Spinal cord (tissue), 10 donors: ENCODE measurements at places on chromosomes 12 and 14.

DNA sequence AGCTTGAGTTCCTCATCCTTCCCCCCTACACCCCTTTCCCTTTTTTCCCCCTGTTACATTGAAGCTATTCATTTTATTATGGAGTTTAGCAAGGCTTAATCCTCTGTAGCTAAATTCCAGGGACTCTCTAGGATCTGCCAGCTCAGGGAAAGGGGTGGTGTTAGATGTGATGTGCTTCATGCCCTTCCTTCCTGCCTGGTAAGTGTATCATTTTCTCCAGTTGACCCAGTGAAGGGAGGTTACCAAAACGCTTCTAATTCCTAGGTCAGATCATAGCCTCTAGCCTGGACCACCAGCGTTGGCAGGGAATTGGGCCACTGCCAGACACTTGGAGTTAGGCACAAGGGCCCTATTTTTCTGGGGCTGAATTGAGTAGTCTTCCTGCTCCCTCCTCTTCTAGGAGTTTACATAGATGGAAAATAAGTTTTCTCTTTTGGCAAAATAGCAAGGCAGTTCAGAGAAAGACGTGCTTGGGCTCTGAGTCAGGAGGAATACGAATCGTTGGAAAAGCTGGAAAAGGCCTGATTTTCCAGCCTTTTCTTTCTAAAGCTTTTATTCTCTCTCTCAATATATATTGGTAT is 88.3 kb downstream of the NPAS3 start:
- DNase-seq, result peak; percentile 31

DNA sequence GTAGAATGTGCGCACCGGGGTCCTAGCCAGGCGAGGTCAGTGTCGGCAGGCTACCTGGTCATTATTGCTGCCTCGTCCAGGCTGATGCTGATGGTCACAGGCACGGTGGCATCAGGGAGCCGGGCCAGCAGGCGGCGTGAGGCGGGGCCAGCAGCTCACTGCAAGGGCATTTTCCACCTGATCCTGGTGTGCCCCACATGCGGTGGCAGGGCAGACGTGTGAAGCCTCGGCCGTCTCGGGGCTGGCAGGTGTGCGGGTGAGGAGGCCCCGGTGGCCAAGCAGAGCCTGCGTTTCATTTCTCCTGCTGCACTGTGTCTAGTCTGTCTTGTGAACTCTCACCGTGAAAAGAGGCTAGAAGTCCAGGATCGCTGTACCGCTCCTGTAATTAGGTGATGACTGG is 12.0 kb upstream of the AMN start:
- no peak for DNase-seq

DNA sequence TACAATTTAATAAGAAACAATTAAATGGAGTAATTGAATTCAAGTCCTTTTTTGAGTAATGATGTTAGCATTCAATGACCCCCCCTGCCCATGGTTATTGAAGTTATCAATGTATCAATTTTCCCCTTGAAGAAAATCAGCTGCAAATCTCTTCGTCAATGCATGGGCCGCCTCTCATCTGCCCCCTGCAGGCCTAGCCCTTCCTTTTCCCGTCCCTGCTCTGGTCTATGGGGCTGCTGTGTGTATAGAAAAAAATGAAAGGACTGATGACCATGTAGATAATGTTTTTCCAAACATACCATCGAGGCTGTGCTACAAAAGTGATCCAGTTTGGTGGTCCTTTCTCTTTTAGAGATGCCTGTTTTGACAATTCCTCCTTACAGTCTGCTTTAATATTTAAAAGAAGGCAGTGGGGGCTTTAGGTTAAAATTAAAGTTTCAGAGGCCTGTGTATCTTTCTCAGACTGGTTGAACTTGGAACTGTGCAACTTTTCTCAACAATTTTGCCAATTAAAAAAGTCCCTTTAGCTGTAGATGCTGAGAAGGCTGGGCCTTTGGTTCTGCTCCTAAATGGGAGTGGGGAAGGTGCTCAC is 98.4 kb downstream of the APAF1 start:
- no peak for DNase-seq

- no peak for DNase-seq
Observed at GRCh38 chr12:49818241-49818895, 9.8 kb downstream of the NCKAP5L start.

DNA sequence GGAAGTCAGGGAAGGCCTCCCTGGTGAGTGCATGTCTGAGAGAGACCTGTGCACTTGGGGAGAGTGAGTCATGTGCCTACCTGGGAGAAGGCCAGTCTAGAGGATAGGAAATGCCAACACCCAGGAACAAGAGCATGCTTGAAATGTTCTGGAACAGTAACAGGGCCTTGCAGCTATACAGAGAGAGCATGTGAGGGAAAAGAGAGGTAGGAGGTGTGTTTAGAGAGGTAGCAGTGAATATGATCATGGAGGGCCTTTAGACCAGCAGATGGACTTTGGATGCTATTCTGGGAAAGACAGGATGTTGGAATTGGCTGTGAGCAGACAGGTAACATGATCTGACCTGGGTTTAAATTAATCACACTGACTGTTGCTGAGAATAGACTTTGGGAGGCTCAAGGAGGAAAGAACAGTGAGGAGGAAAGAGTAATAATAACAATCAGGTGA is 1143.6 kb downstream of the FLRT2 start:
- DNase-seq, result no peak

DNA sequence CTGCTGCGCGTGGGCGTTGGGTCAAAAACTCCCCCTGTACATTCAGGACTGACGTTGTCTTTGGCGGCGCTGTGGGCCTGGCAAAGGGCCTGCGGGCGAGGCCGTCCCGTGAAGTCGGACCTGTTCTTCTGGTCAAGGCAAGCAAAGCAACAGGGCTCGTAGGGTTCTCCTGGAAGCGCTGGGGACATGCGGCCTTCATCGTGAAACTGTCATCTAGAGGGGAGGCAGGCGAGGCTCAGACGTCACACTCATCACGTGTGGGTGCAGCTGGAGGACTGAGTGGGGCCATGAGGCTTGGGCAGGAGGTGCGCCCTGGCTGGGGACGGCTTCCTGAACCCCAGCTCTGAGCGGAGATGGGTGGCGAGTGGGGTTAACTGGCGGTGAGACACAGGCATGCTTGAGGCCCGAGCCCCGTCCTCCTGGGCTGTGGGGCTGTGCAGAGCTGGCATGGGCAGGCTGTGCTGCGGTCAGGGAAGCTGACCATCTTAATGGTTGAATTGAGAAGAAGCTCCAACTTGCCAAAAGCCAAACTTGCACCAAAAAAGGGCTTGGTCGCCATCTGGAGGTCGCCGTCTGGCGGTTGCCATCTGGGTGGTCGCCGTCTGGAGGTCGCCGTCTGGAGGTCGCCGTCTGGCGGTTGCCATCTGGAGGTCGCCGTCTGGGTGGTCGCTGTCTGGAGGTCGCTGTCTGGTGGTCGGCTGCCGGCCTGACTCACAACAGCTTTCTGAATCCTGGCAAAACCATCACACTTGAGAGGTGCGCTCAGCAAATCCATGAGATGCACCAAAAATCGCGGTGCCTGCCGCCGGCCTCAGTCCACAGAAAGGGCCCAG is 66.2 kb downstream of the NOC4L start:
- DNase-seq, result no peak

DNA sequence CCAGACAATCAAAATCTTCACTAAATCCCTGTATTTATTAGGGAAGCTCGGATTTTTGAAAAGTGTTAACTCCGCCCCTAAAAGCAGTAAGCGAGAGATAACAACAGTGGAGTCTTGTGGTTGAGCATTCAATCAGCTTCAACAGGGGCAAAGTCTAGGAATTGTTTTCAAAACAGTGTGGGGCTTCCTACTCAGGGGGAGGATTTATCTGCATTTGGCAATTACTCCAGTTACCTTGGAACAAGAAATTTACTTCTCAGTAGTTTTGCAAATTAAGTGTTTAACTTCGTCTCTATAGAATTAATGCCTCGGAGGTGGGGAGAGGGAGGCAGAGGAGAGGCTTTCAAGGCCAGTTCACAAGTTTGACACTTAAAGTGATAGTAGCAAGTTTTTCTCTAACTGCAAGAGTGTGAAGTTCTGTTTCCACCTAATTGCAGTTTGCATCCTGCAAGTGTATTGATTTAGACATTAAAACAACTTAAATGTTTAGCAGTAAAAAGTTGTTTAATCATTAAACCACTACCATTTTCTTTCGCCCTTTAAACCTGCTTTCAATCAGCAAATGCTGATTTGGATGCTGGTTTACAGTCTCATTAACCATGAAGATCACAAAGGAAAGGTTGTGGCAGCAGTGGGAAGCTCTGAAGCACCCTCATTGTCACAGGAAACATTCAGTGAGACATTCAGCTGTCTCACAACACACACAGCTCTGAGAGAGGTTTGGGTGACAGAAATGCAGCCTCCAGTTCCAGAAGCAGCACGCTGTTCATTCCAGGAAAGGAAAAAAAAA is 102.0 kb downstream of the HMGA2 start:
- DNase-seq, result no peak

GRCh38 chr12:89083491-89083890 is 268.8 kb downstream of the DUSP6 start:
- no peak for DNase-seq

GRCh38 chr12:23756416-23756815 is 193.1 kb downstream of the SOX5 start:
- no peak for DNase-seq

GRCh38 chr12:52531566-52532300 is 11.5 kb upstream of the KRT5 start:
- DNase-seq, result no peak

GRCh38 chr12:5138256-5138655 is 94.6 kb downstream of the KCNA5 start:
- DNase-seq, result no peak

DNA sequence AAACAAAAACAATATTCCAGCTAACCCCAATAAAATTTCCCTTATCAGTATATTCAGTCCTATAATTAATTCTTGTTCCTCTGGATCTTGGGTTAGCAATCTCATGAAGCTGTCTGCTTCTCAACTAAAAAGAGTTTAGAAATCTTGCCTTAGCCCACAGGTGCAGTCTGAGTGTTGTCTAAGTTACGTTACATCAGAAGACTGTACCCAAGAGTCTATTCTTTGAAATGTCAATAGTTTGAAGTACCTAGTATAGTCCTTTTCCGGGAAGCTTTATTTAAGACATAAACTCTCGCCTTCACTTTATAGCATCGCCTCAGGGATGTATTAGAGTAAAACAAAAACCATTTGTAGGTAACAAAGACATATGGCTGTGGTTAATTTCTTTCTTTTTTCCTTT is 465.1 kb downstream of the FUT8 start:
- DNase-seq, result no peak

- no peak for DNase-seq
Observed at GRCh38 chr12:106093246-106093645, 45.5 kb downstream of the NUAK1 start.

DNA sequence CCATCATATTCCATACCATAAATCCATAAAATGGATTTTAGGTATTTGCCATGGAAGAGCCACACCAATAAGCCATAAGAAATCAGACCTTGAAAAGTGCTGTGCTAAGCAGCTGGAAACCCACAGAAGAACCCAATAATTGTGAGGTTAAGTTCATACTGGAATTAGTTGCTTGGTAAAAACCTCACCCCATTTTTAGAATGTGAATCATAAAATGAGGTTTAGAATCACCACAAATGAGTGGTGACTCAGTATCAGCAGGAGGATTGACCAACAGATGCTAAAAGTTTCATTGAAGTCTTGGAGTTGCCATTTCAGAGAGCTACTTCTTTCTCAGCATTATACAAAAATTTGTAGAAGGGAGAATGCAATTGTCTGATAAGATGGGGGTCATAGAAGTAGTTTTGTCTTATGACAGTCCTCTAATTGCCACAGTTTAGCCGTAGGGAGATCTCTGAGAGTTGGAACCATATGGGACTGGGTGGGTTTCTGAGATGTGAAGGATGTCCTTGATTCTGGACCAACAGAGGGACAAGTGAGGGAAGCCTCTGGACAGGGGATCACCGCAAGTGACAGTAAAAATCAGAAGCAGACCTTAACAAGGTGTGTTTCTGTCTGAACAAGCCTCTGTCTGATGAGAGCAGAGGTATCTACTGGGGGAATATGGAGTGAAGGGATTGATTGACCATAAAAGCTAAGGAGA is 1.4 kb upstream of the STON2 start:
- no peak for DNase-seq

DNA sequence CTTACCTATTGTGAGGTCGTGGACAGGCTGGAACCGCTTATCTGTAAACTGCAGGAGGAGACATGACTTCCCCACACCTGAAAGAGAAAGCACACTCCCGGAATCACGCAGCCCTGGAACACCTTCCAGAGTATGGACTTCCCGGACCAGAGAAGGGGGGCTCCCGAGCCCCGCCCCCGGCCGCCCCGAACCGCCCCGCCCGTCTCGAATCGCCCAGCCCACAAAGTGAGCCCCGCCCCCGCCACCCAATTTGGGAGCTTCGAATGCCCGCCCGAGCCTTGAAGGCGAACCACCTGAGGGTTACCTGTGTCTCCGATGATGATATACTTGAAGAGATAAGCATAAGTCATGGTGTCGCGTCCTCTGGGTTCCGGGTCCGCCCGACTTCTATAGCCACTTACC is 235 bp downstream of the RAB2B start:
- DNase-seq, result no peak

GRCh38 chr14:65065719-65066118 is 36.6 kb downstream of the MAX start:
- no peak for DNase-seq

DNA sequence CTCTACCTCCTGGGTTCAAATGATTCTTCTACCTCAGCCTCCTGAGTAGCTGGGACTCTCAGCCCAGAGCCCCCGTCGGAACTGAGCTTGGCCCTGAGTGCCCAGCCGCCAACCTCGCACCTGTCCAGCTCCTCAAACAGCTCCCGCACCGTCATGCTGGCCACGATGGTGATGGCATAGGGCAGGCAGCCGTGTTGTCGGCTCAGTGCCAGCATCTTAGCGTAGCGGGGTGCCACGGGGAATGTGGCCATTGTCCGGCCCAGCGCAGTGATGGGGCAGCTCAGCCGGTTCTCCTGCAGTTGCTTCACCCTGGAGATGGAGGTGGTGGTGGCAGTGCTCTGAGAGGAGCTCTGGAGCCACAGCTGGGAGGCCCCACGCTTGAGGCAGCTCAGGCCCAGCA is 32.4 kb downstream of the DHX37 start:
- DNase-seq, result no peak
